ENCODE measurements at places on chromosomes 7 and 10. TPM values are rescaled to one million over a fixed set of nuclear protein-coding genes. Genes with fewer than 3 reads are reported as not detected.
A peak's percentile ranks its signal among the peaks of the same experiment; 100 is the strongest.

The KIFBP gene
- total RNA-seq = 23.4 TPM

- no peak for DNase-seq
- no peaks in the 10 kb centered on the region for H3K4me1 ChIP-seq
- H3K27ac ChIP-seq = no peak overlapping the region
- H3K27me3 ChIP-seq = no peaks in the 10 kb centered on the region
- H3K36me3 ChIP-seq = no peaks in the 10 kb centered on the region
- no peak overlapping the region for H3K4me3 ChIP-seq
These were observed 907 bp upstream of the VPS50 start for GRCh38 chr7:93231259-93231658.

DNA sequence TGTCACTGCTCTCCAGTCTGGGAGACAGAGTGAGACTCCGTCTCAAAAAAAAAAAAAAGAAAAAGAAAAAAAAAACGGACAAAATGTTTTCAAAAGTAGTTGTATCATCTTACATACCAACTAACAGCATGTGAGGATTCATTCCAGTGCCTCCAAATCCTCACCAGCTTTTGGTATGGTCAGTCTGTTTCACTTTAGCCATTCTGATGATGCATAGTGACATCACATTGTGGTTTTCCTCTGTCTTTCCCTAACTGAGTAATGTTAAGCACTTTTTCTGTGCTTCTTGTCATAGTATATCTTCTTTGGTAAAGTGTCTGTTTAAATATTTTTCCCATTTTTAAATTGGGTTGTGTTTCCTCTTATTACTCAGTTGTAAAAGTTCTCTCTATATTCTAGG is 251.4 kb upstream of the CTBP2 start:
- no peaks in the 10 kb centered on the region for H3K36me3 ChIP-seq
- H3K4me1 ChIP-seq = no peaks in the 10 kb centered on the region
- H3K27ac ChIP-seq = no peak overlapping the region
- no peak for DNase-seq
- H3K4me3 ChIP-seq = no peak overlapping the region

- no peak for DNase-seq
- no peak overlapping the region for H3K27ac ChIP-seq
- no peaks in the 10 kb centered on the region for H3K4me1 ChIP-seq
- H3K4me3 ChIP-seq = no peak overlapping the region
- no peaks in the 10 kb centered on the region for H3K27me3 ChIP-seq
- no peaks in the 10 kb centered on the region for H3K36me3 ChIP-seq
These were observed 94.4 kb upstream of the SKAP2 start for GRCh38 chr7:26958834-26959233.

DNA sequence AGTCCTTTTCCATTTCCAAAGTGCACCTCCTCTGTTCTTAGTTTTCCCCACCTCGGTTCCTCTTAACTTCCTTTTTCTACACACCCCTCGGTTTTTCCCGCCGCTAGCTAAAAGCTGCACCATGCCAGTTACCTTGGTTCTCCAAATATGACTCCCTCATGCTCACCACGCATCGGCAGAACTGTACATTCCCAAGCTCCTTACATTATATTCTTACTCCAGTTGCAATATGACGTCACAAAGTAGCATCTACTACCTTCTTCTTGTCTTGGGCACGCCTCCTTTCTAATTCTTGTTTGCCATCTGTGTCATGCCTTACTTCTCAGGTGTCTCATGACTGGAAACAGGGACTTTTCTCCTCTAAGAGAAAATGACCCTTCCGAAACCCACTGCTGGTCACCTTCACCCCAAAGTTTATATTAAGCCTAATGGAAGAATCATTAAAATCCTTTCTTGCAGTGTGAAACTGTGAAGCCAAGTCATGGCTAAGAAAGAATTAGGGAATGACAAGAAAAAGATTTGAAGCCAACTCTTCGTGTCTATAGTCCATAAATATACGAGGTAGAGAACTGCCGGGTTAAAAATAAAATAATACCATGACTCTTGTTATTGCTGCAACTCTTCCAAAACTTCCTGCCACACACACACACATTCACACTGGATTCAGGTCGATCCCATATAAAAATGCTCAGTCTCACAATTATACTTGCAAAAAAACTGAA is 1.7 kb downstream of the ESYT2 start:
- H3K27me3 ChIP-seq = no peaks in the 10 kb centered on the region
- H3K4me3 ChIP-seq = peak overlapping the region; percentile 68
- no peaks in the 10 kb centered on the region for H3K4me1 ChIP-seq

DNA sequence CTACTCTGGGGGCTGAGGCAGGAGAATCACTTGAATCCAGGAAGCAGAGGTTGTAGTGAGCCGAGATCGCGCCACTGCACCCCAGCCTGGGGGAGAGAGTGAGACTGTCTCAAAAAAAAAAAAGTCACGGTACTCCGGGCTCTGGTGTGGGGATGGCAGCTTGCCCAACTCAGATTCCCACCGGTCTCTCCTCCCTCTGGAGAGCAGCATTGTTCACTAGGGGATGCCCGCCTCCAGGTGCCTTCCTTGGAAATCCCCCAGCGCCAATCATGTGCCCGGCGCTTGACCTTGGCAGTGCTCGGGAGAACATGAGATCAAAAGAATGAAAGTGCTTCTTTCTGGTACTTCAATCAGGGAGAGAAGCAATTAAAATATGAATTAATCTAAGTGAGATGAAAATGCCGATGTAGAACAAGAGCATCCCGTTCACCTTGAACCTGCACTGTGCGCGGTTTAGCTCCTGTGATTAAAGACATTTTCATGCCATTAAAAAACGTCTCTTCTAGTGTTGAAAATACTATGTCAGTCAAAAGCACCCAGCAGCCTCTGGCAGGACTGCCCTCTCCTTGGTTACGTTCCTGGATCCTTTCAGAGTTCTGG is 1127.3 kb upstream of the AUTS2 start:
- DNase-seq = no peak
- H3K36me3 ChIP-seq = no peaks in the 10 kb centered on the region
- no peaks in the 10 kb centered on the region for H3K4me1 ChIP-seq
- no peak overlapping the region for H3K27ac ChIP-seq
- H3K27me3 ChIP-seq = no peaks in the 10 kb centered on the region
- no peak overlapping the region for H3K4me3 ChIP-seq

DNA sequence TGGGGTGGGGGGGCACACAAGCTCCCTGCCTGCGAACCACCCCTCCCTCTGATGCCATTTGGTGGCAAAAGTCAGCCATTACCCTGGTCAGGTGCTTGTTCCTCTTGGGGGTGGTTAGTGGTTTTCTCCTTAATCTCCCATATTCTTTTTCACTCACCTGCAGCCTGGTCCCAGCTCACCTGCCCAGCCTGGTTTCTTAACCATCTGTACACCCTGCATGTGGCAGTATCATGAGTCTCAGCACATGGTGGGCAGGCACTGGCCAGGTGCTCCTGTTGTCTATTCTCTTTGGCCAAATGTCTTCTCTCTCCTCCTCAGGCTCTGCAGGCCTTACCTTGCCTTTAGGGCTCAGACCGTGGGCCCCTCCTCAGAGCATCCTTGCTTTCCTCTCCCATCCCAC is 30.5 kb downstream of the OGDH start:
- H3K4me1 ChIP-seq = peaks cover 22% of the 10 kb centered on the region
- H3K4me3 ChIP-seq = no peak overlapping the region
- no peaks in the 10 kb centered on the region for H3K27me3 ChIP-seq
- DNase-seq = no peak
- H3K36me3 ChIP-seq = no peaks in the 10 kb centered on the region

DNA sequence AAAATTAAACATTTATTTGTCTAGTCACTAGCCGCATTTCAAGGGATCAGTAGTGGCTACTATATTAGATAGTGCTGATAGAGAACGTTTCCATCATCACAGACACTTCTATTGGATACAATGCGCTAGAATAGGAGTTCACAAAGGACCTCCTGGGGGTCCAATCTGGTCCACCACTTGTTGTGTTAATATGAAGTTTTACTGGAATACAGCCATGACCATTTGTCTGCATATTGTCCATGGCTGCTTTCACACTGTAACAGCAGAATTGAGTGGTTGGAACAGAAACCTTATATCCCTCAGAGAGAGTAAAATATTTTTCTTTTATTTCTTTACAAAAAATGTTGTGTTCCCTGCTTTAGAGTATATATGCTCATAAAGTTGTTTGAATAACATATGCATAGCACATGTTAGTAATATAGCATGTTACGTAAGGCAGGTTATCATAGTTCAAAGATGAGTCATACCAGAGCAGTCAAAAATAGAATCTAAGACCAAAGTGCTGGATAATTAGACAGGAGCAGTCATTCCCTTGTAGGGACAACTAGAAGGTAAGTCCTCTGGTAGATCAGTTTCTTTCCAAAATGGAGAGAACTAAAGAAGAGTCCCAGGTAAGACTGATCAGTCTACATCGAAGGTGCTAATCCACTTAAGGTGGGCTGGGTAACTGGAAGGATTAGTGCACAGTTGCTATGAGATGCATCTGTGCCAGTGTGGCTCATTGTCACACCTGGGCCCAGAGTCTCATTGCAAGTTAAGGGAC is 14.9 kb downstream of the BZW2 start:
- no peak overlapping the region for H3K4me3 ChIP-seq
- H3K27me3 ChIP-seq = no peaks in the 10 kb centered on the region
- no peak for DNase-seq

GRCh38 chr7:129224251-129225205 is at the start of gene AHCYL2:
Gene AHCYL2, plus strand, starts transcription at chr7:129225030.
- H3K4me1 ChIP-seq = peaks cover 9% of the 10 kb centered on the region
- no peaks in the 10 kb centered on the region for H3K36me3 ChIP-seq
- DNase-seq = peak; percentile 97

DNA sequence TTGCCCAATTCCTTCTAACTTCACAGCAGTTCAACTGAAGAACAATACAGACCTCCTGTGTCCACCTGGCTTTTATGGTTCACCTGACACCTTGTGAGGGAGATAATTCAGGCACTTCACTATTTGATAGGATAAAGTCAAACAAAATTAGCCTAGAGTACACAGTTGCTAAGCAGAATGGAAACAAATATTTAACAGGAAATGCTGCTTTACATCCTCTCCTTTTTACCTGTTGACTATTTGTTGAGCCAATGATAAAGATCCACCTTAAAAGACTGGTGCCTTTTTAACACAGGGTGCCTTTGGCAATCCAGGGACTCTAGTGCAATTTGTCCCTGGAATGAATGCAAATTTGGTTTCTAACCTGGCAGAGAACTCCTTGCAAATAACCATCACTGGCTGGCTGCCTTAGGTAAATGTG is 39.8 kb downstream of the ITPRID1 start:
- H3K27me3 ChIP-seq = peaks cover 3% of the 10 kb centered on the region
- H3K27ac ChIP-seq = no peak overlapping the region
- H3K4me1 ChIP-seq = no peaks in the 10 kb centered on the region

DNA sequence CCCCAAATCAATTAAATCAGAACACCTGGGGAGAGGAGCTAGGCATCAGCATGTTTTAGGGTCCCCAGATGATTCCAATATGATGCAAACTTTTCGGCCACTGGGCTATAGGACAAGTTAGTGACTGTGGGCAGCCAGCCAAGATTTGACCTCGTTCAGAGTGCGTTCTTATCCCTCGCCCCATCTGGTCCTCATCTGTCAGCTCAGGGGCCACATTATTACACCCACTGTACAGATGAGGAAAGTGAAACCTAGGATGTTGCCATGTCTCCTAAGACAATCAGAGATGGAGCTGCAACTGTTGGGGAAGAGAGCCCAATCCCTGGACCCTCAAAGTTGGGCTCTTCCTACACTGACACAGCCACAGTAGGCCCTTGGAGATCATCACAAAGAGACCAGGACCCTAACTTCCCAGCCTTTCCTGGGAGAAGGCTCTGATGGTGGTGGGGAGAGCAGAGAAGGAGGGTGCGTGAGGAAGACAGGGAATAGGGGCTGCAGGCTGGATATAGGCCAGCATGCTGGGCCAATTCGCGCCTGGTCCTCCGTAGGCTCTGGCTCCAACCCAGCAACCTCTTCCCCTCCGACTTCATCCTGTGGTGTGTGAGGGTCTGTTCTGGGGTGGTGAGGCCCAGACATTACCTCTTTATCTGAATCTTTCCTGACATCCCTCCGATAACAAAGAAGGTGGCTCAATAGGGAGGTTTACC is 109.4 kb upstream of the ZMIZ1 start:
- no peaks in the 10 kb centered on the region for H3K36me3 ChIP-seq
- H3K27me3 ChIP-seq = no peaks in the 10 kb centered on the region
- peak overlapping the region; percentile 39 for H3K27ac ChIP-seq
- peaks cover 7% of the 10 kb centered on the region for H3K4me1 ChIP-seq
- no peak for DNase-seq

- H3K27me3 ChIP-seq = no peaks in the 10 kb centered on the region
- no peak overlapping the region for H3K27ac ChIP-seq
- no peaks in the 10 kb centered on the region for H3K4me1 ChIP-seq
- H3K4me3 ChIP-seq = no peak overlapping the region
These were observed 34.1 kb upstream of the TSPAN33 start for GRCh38 chr7:129110258-129110981.

- no peaks in the 10 kb centered on the region for H3K27me3 ChIP-seq
- H3K4me1 ChIP-seq = no peaks in the 10 kb centered on the region
- H3K27ac ChIP-seq = no peak overlapping the region
- DNase-seq = no peak
These were observed 138.0 kb upstream of the YAE1 start for GRCh38 chr7:39428221-39428620.

DNA sequence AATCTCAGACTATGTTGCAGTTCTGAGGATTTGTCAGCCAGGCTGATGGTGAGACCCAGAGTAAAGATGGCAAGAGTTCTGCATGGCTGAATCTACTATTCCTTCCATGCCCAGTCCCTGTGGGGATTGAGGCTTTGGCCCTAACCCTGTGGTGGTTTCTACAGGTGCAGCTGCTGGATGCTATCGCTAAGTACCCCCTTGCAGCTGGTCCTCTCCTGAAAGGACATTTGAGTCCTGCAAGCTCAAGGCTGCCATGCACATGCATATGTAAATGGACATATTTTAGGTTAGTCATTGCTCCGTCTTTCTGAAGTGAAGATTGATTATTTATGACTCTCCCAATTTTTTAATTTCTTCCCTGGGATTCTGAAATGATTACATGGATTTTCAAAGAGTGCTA is 1122.2 kb upstream of the CELF2 start:
- no peak overlapping the region for H3K4me3 ChIP-seq
- H3K27ac ChIP-seq = no peak overlapping the region
- no peaks in the 10 kb centered on the region for H3K36me3 ChIP-seq
- no peaks in the 10 kb centered on the region for H3K27me3 ChIP-seq
- DNase-seq = no peak

DNA sequence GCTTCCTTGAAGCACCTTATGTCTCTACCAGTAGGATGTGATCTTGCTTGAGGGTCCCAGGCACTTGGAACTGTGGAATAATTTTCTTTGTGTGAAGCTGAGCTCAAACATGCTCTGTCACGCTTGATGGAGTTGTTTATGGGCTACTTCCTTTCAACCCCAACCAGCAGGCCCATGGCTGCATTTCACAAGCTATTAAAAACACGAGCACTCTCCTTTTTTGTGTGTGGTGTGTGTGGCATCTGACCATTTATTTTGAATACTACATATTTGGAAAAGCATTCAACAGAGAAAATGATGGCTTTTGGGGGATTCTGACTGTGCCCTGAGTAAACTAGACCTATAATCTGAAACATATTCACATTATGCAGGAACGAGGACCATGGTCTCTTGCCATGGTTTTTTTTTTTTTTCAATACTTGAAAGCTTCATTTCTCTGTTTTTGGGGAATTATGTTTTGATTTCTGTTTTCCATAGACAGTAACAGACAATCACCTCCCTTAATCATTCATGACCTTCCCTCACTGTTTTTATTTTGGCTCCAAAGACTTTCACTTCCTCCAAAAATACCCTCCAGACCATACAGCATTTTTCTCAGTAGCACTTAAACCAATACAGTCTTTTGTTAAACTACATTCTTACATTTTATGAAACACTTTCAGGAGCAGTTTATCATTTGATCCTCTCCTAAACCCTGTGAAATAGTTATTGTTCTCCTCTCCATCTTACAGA is 233.6 kb upstream of the BMPER start:
- no peak overlapping the region for H3K27ac ChIP-seq
- no peaks in the 10 kb centered on the region for H3K27me3 ChIP-seq
